ENCODE measurements at places on chromosomes 11 and 22.

GRCh38 chr11:98100689-98101088 lies 920.1 kb upstream of the CNTN5 start:
- no peak for DNase-seq

GRCh38 chr11:96038046-96038445 lies 114.1 kb upstream of the MTMR2 start:
- DNase-seq = no peak

GRCh38 chr11:78977009-78977408 lies 402.3 kb upstream of the NARS2 start:
- no peak for DNase-seq

GRCh38 chr22:50307890-50308596 lies 597 bp upstream of the PLXNB2 start:
- no peak for DNase-seq

GRCh38 chr22:46583571-46583970 lies 36.6 kb upstream of the GRAMD4 start:
- no peak for DNase-seq

DNA sequence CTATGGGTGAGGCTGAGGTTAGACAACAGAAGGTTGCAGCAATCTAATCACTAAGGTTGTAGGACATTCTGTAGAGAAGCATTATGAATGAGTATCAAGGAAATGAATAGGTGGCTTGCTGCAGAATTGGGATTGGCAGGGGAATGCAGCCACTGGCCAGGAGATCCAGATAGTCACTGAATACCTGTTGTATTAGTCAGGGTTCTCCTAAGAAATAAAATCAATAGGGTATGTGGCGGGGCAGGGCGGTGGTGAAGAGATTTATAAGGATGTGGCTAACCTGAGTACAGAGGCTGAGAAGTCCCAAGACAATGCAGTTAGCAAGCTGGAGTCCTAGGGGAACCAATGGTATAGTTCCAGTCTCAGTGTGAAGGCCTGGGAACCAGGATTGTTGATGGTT lies 163.0 kb downstream of the SPON1 start:
- no peak for DNase-seq

DNA sequence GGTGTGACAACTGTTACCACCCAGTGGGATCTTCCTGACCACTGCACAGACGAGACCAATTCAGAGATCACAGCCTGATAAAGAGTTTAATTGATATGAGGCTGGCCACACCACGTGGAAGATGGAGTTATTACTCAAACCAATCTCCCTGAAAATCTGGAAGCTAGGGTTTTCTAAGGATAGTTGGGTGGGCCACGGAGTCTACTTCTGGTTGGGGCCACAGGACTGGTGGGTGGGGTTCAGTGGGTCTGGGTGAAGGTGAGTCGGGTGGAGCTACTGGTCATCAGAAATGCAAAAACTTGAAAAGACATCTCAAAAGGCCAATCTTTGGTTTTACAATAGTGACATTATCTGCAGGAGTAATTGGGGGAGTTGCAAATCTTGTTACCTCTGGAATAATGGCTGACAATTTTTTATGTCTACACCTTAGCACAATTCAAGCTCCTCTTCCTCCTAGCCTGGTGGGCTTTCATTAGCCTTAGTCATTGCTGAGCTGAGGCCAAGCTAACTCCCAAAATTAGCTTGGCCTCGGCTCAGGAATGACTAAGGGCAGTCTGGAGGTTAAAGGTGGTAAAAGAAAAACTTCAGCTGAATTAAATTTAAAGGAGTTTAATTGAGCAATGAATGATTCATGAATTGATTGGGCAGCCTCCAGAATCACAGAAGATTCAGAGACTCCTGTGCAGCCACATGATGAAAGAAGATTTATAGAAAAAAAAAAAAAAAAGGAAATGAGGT lies 13.1 kb downstream of the C11orf96 start:
- no peak for DNase-seq

DNA sequence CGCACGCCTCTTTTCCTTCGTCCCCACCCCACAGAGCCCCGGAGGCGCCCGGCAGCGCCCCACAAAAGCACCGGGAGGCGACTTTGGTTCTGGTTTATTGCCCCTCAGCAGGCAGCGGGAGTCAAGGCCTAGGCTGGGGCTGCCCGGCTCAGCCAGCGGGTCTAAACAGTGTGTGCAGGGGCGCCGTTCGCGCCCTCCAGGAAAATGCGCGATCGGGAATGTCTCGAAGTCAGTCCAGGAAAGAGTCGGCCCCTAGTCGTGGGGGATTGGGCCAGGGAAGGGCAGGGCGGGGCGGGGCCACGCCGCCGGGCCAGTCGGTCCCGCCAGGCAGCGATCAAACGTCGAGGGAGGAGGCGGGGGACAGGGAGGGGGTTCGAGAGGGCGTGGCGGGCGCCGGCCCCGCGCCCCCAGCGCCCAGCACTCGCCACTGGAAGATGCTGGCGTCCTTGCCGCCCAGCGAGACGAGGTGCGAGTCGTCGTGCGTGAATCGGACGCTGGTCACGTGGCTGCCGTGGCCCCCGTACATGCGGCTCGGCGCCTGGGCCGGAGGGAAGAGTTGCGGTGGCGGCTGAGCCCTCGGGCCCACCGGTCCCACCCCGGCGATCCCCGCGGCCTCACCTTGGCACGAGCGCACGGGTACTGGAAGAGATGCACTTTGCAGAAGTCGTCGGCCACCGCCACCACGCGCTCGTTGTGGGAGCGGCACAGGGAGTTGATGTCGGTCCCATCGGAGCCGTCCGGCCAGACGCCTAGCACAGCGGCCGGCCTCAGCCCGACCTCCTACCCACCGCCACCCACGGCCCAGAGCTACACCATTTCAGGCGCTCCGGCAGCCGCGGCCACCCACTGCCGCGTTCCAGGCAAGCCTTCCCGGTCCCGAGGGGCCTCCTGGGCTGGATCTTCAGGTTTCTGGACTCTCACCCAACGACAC lies 741 bp upstream of the MTA2 start:
- DNase-seq = peak; percentile 78

DNA sequence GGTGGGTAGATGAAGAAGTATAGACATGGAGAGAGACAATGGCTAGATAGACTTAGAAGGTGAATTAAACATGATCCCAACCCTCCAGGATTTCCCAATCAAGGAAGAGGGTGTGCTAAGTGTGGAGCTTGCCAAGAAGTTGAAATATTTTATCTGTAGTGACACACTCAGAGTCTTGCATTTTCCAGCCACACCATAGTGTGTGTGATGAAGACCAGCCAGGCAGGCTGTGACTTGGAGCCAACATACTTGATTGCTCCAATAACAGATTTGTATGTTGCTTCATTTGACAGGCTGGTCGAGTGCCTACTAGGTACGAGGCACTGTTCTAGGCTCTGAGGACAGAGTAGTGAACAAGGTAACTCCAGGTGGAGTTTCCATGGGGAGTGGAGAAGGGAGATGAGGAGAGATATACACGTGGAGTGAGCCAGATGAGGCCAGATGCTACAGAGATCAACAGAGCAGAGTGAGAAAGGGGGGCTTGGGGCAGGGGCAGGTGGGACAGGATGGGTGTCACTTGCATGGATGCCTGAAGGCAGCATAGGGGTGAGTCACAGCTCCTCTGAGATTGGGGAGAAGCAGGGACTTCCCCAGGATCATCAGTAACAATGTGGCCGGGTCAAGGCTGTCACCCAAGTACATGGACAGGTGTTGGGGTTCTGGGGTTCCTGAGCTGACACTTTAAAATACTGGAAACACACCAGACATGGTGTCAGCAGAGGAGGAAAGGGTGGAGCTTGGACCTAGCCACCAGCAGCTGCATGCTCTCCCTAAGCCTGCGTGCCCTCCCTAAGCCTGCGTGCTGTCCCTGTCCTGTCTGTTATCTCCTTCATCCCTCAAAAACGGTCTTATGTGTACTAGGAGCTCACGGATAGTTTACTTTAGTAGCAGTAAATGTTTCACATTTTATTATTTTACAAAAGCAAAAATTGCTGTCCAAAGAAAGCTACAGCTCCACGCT lies 23.6 kb downstream of the PDGFB start:
- DNase-seq = no peak

- DNase-seq = no peak
Observed at GRCh38 chr11:45481026-45481425, 184.4 kb downstream of the CHST1 start.

- no peak for DNase-seq
Observed at GRCh38 chr11:73946798-73947458, 3.9 kb upstream of the DNAJB13 start.

DNA sequence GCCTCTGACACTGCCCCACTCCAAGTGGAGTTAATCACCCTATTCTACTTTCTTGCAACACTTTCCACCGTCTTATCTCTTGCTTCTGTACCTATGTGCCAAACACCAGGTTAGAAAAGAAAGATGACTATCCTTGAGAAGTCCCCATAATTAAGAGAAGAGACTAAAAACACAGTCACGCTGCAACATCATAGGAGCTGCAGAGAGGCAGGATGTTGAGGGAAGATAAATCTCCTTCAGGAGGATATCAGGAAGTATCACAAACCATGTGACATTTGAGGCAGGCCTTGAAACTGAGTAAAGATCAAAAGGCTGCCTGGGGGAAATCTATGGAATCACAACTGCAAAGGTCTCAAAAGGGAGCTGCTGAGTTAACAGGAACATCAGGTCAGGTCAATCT lies 24.8 kb downstream of the GAB2 start:
- no peak for DNase-seq

- DNase-seq = peak; percentile 37
Observed at GRCh38 chr11:7252683-7253213, 1.0 kb downstream of the SYT9 start.

- DNase-seq = no peak
Observed at GRCh38 chr11:1122664-1123002, 35.1 kb upstream of the MUC5AC start.

DNA sequence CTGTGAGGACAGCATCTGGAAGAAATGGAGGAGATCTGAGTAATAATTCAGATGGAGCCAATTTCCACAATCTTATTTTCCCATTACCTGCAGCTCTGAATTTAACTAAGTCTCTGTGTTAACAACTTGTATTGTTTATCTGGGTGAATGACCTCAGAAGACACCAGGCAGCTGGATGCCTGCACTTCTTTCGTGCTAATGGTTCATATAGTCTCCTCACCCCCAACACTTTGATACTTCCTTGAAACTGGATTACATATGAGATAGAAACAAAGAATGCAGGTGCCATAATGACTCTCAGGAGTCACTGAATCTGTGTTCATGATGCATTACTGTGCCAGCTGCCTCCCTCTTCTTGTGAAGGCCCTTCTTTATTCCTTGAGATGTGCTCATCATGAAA lies 125.6 kb upstream of the VPREB1 start:
- DNase-seq = no peak

DNA sequence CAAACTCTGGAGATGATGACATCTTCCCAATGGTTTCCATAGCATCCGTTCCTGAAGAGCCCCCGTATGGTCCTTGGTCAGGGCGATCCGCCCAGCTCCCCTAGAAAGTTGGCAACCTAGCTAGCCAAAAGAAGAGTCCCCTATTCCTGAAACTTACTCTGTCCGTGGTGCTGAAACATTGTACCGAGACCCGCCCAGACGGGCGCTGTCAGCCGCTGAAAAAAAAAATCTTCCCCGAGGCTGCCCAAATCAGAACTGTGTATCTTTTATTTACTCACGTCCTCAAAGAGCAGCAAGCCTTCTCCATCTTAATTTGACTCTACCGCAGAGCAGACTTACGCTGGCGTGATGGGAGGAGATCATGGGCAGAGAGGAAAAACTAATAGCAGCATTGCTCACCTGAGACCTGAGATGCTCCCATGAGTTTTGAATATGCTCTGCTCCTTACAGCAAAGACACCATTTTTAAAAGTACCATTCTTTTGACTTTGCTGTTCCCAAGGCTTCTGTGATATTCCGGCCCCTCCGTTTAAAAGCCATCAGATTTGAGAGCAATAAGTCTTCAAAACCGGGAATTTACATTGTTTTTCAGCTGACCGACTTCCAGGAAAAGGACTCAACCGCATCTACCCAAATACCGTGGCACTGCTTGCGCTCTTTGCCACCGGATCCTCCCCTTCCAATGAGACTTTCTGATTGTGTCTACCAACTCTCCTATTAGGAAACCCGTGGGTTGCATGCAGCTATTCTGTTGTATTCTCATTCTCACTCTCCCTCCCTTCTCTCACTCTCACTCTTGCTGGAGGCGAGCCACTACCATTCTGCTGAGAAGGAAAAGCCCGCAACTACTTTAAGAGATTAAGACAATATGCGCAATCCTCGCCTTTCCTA lies at the start of gene SLC17A6:
SLC17A6 (plus strand) TSS at position 786 of the 890 bp plus-strand sequence. CDS start 153 bp downstream, outside the sequence.
- peak; percentile 66 for DNase-seq

- no peak for DNase-seq
Observed at GRCh38 chr11:114846416-114846791, 168.1 kb downstream of the NXPE2 start.

GRCh38 chr11:74459584-74459983 lies 7.8 kb downstream of the KCNE3 start:
- no peak for DNase-seq

DNA sequence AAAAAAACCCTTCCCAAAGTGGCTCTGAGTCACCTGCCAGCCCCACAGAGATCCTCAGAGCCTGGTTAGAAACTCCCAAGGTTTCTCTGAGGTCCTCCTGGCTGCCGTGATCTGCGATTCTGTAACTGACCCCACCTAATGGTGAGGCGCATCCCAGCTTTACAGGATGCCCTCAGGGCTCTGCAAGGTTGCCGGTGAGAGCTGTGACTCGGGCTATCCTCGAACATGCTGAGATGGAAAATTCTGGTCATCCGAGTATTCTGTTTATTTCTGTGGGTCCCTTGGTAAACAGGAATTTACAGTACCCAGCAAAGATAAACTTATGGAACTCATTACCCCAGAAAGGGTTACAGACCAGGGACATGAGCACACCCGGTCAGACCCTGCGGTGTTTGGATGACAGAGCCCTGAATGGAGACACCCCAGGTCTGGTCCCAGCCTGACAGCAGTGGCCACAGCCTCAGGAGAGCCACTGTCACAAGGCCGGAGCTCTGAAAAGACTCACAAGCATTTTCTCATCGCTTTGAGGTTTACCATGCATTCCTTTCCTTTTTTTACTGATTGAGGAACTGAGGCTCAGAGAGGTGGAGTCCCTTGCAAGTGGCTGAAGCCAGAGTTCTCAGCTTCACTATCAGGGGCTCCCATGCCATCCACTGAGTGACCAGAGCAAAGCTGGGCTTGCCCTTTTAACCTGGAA lies 22.2 kb downstream of the LIF start:
- DNase-seq = no peak

DNA sequence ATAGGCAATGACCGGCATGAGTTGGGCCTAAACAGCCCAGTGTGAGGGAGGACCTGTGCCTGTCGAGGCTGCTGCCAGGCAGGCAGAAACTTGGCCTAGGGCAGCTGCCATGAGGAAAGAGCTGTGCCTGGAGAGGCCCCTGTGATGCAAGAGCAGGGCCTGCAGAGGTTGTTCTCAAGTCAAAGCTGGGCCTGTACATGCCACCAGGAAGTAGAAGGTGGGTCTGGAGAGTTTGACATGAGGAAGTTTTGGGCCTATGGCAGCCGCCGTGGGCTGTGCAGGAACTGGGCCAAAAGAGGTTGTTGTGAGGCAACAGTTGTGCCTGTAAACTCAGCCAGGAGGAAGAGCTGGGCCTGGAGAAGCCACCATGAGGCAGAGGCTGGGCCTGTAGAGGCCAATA lies 43.2 kb downstream of the OR4C45 start:
- DNase-seq = no peak

DNA sequence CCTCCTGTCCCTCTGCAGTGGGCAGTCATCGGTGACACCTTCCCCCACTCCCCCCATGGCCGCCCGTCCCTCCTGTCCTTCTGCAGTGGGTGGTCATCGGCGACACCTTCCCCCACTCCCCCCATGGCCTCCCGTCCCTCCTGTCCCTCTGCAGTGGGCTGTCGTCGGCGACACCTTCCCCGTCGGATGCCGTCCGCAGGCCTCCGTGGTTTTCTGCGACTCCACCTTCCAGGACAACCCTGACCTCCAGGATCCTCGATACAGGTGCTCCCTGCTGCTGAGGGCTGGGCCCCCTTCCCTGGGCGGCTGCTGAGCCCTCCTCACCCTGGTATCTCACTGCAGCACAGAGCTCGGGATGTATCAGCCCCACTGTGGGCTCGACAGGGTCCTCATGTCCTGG lies 2.2 kb downstream of the MIOX start:
- no peak for DNase-seq
